AG20443 (cell line): ENCODE measurements at places on chromosomes 5 and 9.

GRCh38 chr5:71830681-71831539, 111.8 kb downstream of the CARTPT start:
- peak; percentile 78 for DNase-seq

GRCh38 chr5:58261605-58262004, 198.3 kb downstream of the PLK2 start:
- DNase-seq, result peak; percentile 63

DNA sequence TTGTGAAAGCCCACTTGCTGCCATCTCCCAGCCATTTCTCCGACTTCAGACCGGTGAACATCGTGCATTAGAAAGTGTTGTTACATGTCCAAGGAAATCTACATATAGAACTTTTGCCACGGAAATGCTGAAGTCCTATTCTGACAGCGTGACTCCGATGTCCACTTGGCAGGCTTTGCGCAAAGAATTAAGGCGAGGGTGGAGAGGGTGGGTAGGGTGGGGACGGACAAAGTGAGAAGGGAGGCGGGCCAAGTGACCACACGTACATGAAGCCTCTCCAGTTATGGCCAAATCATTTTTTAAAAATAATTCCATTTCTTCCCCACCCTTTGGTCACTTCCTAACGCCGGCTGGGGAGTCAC, 460 bp upstream of the ACO1 start:
- no peak for DNase-seq

- DNase-seq, result peak; percentile 41
Measured at GRCh38 chr5:150224483-150225027, 34.7 kb downstream of the SLC6A7 start.

DNA sequence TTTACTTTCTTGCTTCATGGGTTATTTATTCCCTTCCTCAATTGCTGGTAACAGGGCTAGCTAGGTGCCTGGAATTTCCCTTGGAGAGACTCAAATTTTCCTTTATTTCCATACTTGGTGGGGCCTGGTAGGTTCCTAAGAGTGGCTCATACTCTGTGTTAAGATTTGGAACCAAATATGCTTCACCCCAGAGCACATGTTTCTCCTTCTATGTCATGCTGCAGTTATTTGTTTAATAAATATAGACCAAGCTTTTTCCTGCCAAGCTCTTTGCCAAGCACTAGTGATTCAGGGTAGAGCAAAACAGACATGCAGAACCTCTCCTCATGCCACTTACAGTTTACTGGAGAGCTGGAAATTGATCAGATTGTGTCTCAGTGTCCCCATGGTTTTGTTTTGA, 290.3 kb upstream of the SGCD start:
- DNase-seq, result peak; percentile 61

GRCh38 chr5:65928860-65929259, 2.5 kb downstream of the ERBIN start:
- no peak for DNase-seq

GRCh38 chr5:142886211-142886610, 116.0 kb downstream of the ARHGAP26 start:
- DNase-seq, result no peak

DNA sequence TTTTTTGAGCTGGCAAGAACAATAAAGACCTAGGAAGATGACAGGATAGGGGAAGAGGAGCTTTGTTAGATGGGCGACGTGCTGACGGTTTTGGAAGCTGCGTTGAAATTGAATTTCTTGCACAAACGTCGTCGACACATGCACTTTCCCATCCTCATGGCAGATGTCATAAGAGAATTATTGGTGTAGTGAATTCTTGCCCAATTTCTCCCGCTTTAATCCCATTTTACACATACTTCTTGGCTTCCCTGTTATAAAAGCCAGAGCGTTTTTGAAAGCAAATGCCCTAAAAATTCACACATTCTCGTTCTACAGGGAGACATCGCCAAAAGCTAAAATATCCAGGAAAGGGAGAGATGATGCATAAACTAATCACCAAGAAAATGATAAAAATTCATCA, 109.8 kb upstream of the DAP start:
- DNase-seq, result no peak

GRCh38 chr5:123150089-123150488, 61.0 kb downstream of the PRDM6 start:
- no peak for DNase-seq

DNA sequence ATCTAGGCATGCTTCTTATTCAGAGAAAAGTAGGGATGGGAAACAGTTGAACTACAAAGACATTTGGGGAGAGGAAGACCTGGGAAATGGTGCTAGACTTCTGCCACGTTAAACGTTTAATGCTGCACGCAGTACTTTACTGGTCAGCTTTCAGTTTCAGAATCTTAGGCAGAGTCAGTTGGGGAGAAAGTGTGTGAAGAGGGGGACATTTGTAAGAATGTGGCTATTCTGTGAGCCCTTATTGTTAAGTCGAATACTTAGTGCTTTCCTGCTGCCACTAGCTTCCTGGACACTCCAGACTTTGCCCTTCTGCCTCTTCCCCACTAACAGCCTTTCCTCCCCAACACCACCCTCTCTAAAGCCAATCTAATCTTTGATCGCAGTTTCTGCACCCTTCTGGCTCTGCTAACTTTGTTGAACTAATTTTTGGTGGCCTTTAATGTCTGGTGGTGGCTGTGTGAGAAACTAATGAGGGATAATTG, 6.1 kb downstream of the CYSTM1 start:
- no peak for DNase-seq

DNA sequence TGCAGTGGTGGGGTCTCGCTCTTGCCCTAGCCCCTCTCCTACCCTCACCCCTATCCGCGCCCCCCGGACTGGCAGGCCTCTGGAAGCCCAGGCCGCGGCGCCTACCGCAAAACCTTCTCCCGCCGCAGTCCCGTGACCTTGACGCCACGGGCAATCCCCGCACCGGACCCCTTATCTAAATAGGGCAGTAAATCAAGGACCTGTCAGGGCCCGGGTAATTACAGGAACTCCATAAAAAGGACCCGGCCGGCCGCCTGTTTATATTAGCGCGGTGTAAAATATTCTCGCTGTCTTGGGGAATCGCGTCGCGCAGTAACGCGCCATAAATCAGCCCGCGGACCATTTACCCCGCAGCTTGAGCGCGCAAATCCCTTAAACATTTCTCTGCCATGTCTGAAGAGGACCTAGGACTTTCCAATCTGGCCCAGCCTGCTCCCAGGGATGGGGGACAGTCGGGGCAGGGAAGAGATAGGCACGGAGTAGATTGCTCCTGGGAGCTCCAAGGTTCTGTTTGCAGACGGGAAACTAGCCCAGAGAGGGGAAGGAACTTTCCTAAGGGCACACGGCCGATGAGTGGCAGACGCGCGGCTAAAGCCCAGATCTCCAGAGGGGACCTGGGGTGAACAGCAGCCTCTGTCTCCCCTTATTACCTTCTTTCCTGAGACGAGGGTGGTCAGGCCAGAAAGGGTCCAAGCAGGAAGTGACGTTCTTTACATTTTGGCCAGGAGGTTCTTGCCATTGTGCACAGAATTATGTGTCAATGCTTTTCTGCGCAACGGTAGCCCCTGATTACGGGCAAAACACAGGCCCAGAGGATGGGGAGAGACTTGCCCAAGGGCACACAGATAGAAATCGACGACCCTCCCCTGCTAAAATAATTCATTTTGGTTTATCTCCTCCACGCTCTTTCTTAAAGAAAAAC, 4.8 kb upstream of the HAND1 start:
- DNase-seq, result no peak

DNA sequence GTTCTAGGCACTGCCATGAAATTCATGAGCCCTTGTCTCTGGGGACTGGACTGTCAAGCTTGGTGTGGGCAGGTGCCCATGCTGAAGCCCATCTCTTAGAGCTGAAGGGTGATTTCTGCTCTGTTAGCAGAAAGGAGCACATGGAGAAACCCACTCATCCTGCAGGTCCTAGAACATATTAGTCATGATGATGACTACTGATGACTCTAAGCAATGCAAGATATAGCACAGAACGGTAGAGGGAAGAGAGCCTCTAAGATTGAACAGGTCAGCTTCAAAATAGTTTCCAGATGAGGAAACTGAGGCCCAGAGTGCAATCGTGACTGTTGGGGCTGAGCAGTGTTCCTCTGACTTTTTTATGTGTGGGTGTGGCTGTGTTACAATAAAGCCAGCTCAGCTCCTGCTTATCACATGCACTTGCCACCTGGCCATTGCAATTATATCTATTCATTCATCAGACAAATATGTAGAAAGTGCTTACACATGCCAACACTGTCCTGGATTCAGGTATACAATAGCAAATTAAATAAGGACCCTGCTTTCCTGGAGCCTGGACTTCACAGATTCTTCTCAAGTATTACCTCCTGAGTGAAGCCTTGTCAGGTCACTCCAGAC, 140.2 kb upstream of the BRINP1 start:
- no peak for DNase-seq

- no peak for DNase-seq
Measured at GRCh38 chr9:83633255-83633654, 10.3 kb downstream of the IDNK start.

- no peak for DNase-seq
Measured at GRCh38 chr5:13408616-13409015, 535.9 kb downstream of the DNAH5 start.

GRCh38 chr9:110626101-110626829, 42.3 kb upstream of the MUSK start:
- peak; percentile 45 for DNase-seq

GRCh38 chr9:82412586-82413305, 424.2 kb downstream of the SPATA31D1 start:
- DNase-seq, result no peak

DNA sequence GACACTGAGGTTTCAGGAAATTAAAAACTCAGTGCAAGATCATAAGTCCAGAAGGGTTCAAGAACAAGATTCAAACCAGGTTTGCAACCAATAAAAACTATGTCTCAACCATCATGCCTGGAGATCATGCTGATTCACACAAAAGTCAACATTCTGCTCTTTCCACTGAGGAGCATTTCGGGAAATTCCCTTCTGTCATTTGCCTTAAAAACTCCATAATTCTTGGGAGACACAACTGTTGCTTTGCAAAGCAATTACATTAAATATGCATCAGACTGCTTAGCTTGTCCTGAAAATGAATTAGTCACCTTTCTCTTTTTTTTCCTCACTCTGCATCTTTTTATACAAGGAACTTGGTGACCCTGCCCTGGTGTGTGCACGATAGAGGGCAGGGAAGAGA, 275.9 kb upstream of the ZNF462 start:
- DNase-seq, result no peak

DNA sequence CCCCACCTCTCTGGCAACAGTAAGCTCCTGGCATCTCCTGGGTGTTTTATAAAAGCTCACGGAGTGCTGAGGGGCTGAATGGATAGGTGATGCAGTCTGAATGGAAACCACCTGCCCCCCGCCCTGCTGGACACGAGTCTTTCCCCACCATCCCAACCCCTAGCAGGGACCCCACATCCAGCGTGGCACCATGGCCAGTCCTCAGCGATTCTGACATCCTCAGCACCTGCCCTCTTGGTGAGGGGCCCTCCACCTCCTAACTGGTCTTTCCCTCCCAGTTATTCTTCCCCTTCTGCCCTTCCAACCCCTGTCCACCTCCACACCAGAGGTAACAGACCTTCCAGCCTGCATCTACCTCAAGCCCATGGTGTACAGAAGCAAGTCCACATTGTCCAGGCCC, 38.7 kb upstream of the GABBR2 start:
- DNase-seq, result no peak

DNA sequence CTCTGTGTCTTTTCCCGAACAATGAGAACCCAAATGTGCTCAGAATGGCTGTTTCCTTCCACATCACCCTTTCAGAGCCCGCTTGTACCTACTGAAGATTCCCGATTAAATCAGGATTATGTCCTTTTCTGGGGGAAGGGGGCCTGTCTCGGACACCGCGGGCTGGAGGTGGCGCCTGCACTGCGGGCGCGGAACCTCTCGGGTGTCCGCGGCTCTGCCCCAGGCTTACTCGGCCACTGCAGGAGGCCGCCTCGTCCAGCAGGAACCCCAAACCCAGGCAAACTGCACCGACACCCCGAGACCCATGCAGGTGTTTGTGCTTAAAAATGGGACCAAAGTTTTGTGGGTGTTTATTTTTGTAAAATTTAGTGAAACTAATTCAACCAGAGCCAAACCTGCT, 8.6 kb upstream of the TMEM250 start:
- no peak for DNase-seq

DNA sequence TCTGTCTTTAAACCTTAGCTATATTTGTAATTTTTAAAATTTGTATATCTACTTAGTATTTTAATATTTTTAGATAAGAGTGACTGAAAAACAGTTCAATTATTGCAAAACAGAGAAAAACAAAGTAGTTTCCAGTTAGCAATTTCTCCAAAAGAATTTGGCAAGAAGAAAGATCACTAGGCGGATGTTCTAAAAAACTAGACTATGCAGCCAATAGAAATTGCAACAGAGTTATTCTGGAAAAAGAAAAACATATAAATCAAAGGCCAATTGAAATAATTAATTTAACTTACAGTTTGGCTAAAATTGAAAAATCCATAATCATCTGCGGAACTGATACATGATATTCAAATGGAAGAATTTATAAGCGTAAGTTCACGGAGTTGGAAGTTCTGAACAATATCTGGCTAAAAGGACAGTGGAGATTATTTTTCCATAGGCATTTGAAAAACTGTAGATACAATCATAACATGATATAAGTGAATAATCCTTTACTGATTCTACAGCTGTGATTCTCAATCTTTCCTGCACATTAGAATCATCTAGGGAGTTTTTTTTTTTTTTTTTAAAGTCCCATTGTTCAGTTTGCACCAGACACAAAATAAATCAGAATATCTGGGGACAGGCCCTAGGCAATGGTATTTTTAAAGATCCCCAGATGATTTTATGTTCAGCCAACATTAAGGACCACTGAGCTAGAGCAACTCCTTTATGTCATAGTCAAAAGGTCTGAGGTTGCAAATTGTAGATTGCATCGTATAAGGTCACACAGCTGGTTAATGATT, 605.1 kb upstream of the DAB2 start:
- DNase-seq, result no peak

- no peak for DNase-seq
Measured at GRCh38 chr9:100294806-100295205, 57.9 kb downstream of the TEX10 start.

DNA sequence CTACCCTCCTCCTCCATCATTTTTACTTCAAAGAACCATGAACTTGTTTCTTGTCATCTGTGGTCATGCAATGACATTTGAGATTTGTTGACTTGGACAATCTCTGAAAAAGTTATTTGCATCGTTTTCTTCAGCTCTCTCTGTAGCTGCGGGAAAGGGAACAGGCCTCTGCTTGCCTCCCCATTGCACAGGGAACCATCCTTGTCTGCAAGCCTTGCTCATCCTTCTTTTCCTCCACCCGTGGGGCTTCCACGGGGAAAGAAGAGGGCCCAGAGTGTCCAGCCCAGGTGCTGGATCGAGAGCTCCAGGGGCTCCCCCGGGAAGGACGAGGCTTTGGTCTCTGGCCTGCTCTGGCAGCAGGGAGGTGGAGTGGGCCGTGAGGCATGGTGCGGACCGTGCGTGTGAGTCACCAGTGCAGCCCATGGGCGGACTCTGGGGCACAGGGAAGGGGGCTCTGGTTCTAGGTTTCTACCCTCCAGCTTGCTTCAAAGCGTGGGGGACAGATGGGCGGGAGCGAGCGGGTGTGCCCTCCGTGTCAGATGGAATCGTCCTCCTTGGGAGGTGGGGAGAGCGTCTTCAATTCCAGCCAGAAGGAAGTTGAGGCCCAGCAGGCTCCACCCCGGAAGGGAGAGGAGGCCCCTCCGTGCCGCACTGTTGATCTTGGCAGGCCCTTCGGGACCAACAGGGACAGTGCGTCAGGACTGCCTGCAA, 6.0 kb upstream of the IRX4 start:
- no peak for DNase-seq
